ENCODE measurements at places on chromosomes 7 and 10.

- DNase-seq, result no peak
Measured at GRCh38 chr10:71451754-71452153, 55.0 kb downstream of the CDH23 start.

DNA sequence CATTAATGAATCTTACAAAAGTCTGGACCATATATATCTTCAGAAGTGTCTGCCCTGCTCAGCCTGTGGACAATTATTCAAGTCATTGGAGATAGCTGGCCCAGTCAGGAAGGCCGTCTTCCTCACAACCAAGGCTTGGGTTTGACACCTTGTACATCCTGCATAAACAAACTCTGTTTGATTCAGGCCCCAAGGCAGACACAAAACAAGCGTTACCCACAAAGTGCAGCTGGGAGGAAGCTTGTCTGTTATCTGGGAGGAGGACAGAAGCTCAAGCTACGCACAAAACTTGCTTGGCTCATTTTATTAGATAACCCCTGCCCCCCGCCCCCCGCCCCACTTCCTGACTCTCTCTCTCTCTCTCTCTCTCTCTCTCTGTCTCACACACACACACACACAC, 166.9 kb upstream of the WDR11 start:
- no peak for DNase-seq

- no peak for DNase-seq
Measured at GRCh38 chr10:84743483-84743882, 415.1 kb downstream of the CCSER2 start.

- DNase-seq, result no peak
Measured at GRCh38 chr7:41879403-41879802, 176.5 kb upstream of the INHBA start.

GRCh38 chr10:130456616-130457015, 320.4 kb downstream of the GLRX3 start:
- peak; percentile 20 for DNase-seq

GRCh38 chr7:120860156-120860555, 2.2 kb upstream of the TSPAN12 start:
- no peak for DNase-seq

DNA sequence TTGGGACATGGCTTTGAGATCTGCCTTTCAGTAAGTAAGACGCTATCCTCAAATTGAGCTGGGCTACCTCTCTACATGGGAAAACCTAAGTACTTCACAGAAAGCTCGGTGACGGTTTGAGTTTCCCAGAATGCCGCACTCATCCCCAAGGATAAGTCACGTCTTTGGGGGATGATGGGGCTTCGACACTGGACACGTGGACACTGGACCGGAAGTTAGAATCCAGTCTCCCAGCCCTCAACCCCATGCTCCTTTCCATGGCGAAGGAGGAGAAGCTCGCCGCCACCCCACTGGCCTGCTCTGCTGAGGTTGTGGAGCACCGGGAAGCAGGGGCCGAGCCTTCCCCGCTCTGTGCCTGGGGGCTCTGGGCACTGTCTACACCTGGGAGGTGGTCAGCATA, 27.5 kb downstream of the PTPRE start:
- no peak for DNase-seq

DNA sequence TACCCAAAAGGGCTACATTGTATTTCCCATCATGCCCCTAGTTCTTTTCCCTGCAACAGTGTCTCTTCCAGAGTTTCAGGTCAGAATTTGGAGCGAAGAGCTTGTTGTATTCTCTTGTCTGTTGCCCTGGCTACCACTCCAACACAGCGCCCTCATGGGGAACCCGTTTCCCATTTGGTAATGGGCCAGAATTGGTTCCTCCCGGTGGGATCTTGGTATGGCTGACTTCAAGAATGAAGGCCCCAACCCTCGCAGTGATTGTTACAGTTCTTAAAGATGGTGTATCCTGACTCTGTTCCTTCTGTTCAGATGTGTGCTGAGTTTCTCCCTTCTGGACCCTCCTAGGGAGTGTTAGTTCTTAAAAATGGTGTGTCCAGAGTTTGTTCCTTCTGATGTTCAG, 110.5 kb upstream of the ZNF32 start:
- DNase-seq, result no peak

DNA sequence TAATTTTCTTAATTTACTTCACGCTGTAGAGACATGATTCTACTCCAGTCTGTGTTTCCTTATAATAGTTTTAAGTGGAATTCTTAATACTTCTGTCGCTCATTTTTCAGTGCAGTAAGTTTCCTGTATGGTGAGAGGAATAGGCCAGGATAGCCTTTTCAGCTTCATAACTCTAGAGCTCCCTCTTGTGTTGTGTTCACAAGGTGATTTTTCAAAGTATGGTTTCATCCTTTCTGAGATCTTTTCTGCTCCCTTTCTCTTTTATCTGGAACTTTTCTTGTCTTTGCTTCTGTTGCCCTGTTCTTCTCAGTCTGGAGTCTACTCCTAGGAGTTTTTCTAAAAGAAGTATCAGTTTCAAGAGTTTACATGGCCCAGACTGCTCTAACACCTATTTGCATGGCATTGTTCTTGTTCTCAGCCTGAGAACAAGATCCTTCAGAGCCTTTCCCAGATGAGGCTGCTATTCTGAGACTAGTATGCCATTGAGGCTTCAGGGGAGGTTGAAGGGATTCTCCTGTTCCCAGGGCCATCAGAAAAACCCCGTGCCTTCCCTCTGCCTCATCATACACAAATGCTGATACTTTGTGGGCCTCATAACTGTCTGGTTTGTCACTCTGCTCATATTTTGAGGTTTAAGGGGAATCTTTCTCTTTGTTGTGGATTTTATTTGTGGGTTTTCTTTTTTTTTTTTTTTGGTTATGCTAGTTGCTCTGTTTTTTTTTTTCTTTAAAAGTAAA, 21.8 kb downstream of the NET1 start:
- no peak for DNase-seq

DNA sequence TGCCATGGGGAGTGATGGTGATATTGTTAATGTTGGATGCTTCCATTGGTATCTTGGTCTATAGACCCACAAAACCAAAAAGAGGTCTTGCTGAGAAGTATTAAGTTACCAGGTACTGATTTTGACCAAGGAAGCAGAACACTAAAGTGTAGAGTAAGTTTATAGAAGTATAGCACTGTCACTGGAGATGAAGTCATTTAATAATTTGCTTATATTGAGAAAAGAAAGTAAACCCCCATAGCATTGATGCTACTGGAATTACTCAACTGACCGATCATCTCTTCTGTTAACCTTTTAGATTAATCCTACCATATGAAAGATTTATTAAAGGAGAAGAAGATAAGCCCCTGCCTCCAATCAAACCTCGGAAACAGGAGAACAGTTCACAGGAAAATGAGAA, 183.2 kb downstream of the RTKN2 start:
- no peak for DNase-seq

GRCh38 chr7:89027781-89028180, 232.2 kb upstream of the TEX47 start:
- no peak for DNase-seq

DNA sequence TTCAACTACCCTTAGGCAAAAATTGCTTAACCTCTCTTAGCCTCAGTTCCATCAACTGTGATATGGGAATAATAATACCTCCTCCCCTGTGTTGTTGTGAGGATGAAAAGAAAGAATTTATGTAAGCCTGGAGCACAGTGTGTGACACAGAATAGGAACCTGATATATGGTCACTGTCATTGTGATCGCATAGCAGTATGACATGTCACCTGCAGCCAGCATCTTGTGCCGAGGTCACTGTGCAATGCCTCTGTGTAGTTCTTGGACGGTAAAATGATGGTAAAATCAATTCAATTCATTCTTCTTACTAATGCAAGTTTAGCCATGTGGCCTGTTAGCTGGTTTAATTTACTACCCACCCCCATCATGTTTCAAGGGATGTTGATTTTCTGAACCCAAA, 54.6 kb upstream of the GPR158 start:
- no peak for DNase-seq

DNA sequence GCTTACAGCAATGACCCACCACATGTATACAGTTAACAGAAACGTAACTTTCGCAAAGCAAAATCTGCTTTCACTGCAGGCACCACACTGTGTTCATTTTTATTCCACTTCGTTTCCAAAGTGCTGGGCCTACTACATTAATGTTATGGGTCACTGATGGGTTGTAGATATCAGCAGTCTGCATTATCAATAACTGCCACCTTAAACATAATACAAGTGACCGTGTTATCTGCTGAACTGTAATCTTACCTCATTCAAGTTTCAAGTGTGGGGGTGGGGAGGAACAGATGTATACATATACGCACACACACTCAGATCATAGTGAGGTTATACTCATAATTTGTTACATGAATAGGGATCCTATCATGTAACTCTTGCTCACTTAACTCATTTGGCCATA, 21.1 kb downstream of the RNF32 start:
- no peak for DNase-seq

GRCh38 chr10:118594392-118595063, 920 bp downstream of the PRLHR start:
- DNase-seq, result peak; percentile 90

DNA sequence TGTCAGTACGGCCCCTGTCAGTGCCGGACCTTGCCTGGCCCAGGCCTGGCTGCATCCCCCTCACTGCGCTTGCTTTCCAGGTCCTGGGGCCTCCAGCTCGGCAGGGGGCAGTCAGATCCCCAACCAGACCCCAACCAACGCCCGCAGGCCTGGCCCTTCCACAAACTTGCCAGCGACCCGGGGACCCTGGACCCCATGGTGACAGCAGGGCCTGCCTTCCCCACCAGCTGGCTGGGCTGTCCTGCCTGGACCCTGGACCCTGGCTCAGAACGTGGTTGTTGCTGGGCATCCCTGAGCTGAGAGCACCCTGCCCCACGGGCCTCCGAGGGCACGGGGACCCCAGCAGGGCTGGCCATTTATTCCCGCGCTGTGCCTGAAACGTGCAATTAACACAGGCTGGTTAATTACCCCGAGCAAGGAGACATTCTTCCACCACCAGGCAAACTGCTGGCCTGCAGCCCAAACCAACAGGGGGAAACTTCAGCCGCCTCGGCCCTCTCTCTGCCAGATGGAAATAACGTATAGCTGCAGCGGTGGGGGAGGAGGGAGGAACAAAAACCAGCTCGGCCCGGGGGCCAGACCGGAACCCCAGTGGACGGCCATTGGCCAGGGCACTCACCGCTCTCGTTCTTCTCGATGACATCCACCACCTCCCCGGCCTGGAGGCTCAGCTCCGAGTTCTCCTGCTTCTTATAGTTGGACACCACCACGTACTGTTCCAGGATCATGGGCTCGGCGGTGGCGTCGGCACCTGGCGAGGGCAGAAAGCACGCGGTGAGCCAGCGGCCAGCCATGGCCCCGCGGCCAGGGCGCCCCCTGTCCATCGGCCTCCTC, 167.1 kb downstream of the NEURL1 start:
- no peak for DNase-seq

DNA sequence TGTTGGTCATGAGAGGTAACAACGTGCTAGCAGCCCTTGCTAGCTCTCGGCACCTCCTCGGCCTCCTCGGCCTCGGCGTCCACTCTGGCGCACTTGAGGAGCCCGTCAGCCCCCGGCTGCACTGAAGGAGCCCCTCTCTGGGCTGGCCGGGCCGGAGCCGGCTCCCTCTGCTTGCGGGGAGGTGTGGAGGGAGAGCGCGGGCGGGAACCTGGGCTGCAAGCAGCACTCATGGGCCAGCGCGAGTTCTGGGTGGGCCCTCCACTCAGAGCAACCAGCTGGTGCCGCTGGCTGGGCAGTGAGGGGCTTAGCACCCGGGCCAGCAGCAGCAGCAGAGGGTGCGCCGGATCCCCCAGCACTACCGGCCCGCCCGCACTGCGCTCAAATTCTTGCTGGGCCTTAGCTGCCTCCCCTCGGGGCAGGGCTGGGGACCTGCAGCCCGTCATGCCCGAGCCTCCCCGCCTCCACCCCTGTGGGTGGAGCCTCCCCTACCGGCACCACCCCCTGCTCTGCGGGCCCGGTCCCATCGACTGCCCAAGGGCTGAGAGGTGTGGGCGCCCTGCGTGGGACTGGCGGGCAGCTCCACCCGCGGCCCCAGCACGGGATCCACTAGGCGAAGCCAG, 96.1 kb downstream of the PAXIP1 start:
- DNase-seq, result no peak

- DNase-seq, result no peak
Measured at GRCh38 chr7:17870406-17870805, 69.9 kb downstream of the SNX13 start.

GRCh38 chr10:43190775-43191174, 52.5 kb downstream of the CSGALNACT2 start:
- no peak for DNase-seq

- no peak for DNase-seq
Measured at GRCh38 chr7:142476077-142476476, 218.2 kb upstream of the PRSS58 start.

DNA sequence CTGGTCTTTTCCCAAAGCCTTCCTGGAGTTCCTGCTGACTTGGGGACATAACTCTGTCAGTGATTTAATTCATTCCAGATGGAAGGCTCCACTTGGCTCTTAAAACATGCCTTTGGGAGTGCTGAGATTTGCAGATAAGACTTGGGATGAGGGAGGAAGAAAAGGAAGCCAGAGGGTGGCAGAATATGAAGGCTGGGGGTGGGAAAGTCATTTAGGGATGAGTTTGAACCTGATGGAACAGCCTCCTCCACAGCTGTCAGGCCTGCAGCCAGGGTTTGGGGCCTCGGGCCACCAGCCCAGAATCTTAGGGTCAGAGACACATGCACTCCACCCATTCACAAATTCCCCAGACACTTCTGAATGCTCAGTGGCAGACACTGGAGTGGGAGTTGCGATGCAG, 28.4 kb upstream of the EIF5AL1 start:
- DNase-seq, result no peak

DNA sequence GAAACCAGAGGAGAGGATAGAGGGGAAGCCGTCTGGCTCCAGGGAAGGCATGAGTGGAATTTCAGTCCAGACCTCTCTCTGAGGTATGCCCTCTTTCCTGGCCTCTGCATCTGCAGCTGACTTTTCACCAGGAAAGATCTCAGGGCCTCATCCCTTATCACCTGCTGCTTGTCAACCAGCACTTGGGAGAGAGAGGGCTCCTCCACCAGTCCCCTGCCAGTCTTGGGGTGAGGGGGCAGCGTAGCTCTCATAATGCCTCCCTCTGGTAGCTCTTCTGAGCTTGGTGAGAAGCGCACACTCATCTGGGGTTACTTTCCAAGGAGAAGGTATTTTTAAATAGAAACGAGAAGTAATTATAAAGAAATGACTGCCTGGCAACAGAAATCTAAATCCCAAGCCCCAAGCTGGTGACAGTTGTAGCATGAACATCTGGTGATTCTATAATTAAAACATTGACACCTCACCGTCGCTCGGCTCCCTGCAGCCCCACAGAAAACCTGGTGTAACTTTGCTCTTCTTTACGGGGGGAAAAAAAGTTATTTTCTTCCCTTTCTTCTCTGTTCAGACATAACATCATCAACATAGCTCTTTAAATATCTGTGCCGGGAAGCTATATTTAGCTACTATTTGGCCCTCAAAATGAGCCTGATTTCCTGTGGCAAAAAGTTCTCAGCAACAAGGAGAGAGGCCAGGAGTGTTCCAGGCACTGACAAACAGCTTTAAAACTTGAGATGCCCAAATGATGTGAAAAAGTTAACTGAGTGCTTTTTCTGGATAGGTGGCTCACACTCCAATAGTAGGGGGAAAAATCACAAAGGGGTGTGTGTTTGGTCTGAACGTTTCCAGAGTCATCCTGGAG, 26.9 kb downstream of the HIP1 start:
- no peak for DNase-seq

GRCh38 chr7:117656806-117657205, 177.0 kb downstream of the CFTR start:
- no peak for DNase-seq

GRCh38 chr7:84159435-84159834, 35.2 kb downstream of the SEMA3A start:
- no peak for DNase-seq

Measured in H1 (cell line).